CD4-positive, CD25-positive, alpha-beta regulatory T cell (primary cell): ENCODE measurements at places on chromosomes 4 and X. TPM values are rescaled to one million over a fixed set of nuclear protein-coding genes. Genes with fewer than 3 reads are reported as not detected.

Gene SPANXN3
- not detected for total RNA-seq

Gene DHX15
- total RNA-seq: 169 TPM

Gene PLAC1
- not detected for total RNA-seq

Gene TMSB15B
- total RNA-seq: 6.3 TPM

Gene CCKAR
- not detected for total RNA-seq

Gene LDB2
- total RNA-seq: not detected

Gene FAM241A
- total RNA-seq: 3.9 TPM

Gene TCEANC
- total RNA-seq: 7.0 TPM

Gene BRS3
- not detected for total RNA-seq

Gene USP9X
- 101 TPM for total RNA-seq

Gene AR
- total RNA-seq: 1.4 TPM

Gene CLTRN
- not detected for total RNA-seq

Gene WDR17
- total RNA-seq: 0.22 TPM

Gene FOXR2
- not detected for total RNA-seq

Gene NAA11
- not detected for total RNA-seq

Gene GLA
- total RNA-seq: 32.7 TPM

Gene NEUROG2
- not detected for total RNA-seq

Gene USP26
- total RNA-seq: not detected

Gene EDNRA
- not detected for total RNA-seq

Gene IL2
- total RNA-seq: 1.0 TPM

Gene MBTPS2
- total RNA-seq: 4.6 TPM

Gene CXCL6
- not detected for total RNA-seq

Gene DCLK2
- 0.12 TPM for total RNA-seq
